Esophagus squamous epithelium (tissue), 5 donors: ENCODE measurements at places on chromosomes 6 and 20.

DNA sequence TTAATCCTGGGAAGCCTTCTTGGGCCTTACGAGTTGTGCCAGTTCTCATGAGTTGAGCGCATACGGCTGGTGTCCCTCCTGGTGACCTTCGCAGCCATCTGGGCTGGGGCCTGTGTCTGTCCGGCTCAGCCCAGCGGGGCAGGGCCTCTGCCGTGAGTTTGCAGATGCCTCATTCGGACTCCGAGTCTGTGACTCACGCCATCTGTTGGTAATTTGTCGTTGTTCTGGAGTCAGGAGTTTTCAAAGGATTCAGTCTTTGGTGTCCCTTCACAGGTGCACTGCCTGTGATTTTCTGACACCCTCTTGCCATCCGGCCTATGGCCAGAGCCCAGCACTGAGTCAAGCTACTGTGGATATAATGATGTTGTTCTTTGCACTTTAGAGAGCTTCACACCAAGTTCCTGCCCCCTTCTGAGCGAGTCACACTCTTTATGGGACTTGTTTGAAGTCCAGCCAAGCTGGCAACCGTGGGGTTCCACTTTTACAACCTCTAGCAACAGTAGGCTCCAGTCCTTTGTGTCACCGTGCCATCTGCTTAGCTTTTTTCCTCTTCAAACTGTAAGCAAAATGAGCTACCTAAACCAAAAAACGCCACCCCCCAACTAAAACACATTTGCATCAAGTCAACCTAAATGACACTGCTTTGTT lies 175.6 kb downstream of the AIG1 start:
- H3K27me3 ChIP-seq, result no peaks in the 10 kb centered on the region
- DNase-seq, result no peak
- H3K36me3 ChIP-seq, result no peaks in the 10 kb centered on the region
- no peak overlapping the region for H3K27ac ChIP-seq

DNA sequence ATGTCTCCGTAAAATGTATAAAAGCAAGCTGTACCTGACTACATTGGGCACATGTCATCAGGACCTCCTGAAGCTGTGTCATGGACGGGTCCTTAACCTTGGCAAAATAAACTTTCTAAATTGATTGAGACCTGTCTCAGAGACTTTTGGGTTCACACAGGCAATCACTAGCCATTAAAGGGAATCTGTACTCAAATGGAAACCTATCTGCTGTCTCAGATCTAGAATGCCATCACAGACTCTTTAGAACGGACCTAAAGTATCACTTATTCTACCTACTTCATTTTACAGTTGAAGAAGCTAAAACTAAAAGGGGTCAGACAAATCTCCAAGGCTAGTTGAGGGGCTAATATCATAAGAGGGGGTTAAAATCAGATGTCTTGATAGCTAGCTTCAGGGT lies 11.1 kb downstream of the SAMD3 start:
- H3K4me3 ChIP-seq, result no peak overlapping the region
- H3K27me3 ChIP-seq, result no peaks in the 10 kb centered on the region
- no peaks in the 10 kb centered on the region for H3K36me3 ChIP-seq
- no peak overlapping the region for H3K27ac ChIP-seq
- DNase-seq, result no peak

DNA sequence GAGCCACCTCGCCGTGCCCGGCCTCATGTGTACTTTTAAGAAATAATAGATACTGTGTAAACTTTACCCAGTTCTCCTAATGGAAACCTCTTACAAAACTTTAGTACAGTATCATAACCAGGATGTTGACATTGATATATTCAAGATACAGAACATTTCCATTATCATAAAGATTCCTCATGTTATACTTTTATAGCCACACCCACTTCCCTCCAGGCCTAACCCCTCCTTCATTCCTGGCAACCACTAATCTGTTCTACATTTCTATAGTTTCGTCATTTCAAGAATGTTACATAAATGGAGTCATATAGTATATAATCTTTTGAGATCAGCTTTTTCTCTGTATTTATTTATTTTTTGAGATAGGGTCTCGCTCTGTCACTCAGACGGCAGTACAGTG lies 52.6 kb upstream of the SALL4 start:
- no peaks in the 10 kb centered on the region for H3K36me3 ChIP-seq
- H3K4me1 ChIP-seq, result no peaks in the 10 kb centered on the region
- H3K27me3 ChIP-seq, result no peaks in the 10 kb centered on the region

DNA sequence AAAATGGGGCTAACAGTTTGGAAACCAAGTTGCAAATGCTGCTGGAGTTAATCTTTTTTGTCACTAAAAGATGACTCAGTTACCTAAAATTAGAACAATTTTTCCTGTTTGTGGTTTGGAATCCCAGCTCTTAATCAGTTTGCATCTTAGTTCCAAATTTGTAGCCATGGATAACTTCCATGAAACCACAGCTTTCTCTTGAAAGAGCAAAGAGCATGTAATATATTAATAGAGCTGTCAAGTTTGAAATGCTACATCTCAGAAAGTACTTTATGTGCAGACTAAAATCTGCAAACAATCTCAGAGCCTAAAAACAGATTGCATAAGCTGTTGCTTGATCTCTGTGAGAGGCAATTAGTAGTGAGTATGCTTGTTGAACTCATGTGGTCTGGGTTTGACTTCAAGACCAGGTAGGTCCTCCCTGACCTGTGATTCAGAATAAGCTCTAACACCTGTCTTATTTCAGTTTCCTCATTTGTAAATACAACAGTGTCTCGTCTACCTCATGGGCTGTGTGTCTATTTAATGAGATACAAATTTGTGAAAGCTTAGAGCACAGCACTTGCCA lies 23.5 kb downstream of the DHX35 start:
- no peak for DNase-seq
- peak overlapping the region; percentile 70 for H3K27ac ChIP-seq
- H3K4me3 ChIP-seq, result peak overlapping the region; percentile 25
- no peaks in the 10 kb centered on the region for H3K36me3 ChIP-seq
- H3K4me1 ChIP-seq, result peaks cover 41% of the 10 kb centered on the region
- no peaks in the 10 kb centered on the region for H3K27me3 ChIP-seq

- no peaks in the 10 kb centered on the region for H3K4me1 ChIP-seq
- DNase-seq, result no peak
- H3K4me3 ChIP-seq, result no peak overlapping the region
- no peak overlapping the region for H3K27ac ChIP-seq
- H3K27me3 ChIP-seq, result no peaks in the 10 kb centered on the region
- peaks cover 100% of the 10 kb centered on the region for H3K36me3 ChIP-seq
These were observed 23.6 kb downstream of the PGM3 start for GRCh38 chr6:83169511-83169910.

DNA sequence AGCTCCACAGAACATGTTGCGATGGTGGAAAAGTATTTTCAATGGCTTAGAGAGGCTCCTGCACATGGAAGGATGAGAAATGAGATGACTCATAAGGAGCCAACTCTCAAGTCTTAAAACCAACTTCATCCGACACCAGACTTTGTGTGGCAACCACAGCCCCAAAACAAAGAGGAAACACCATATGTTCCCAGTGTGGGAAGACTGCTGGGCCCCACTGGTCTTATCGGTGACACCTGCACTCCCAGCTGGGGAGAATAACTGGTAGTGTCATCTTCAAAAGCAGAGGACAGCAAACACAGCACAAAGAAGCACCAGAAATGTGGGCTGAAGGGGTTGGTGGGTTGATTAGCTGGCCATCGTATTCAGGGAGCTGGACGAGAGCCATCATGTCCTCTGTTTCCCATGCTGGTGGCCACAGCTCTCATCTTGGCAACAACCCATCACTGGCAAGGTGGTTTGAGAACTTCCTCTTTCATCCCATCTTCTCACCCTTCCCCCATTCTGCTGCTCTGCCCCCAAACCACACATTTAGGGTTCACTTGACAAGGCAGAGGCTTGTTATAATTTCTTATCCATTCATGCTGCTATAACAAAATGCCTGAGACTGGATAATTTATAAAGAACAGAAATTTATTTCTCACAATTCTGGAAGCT lies 46.0 kb upstream of the TASP1 start:
- no peaks in the 10 kb centered on the region for H3K27me3 ChIP-seq
- H3K4me3 ChIP-seq, result no peak overlapping the region
- no peaks in the 10 kb centered on the region for H3K36me3 ChIP-seq
- no peak for DNase-seq
- no peaks in the 10 kb centered on the region for H3K4me1 ChIP-seq
- no peak overlapping the region for H3K27ac ChIP-seq

GRCh38 chr6:132937466-132937906 lies 123.1 kb downstream of the RPS12 start:
- no peak overlapping the region for H3K4me3 ChIP-seq
- no peaks in the 10 kb centered on the region for H3K4me1 ChIP-seq
- no peak for DNase-seq
- no peak overlapping the region for H3K27ac ChIP-seq
- no peaks in the 10 kb centered on the region for H3K27me3 ChIP-seq
- no peaks in the 10 kb centered on the region for H3K36me3 ChIP-seq

DNA sequence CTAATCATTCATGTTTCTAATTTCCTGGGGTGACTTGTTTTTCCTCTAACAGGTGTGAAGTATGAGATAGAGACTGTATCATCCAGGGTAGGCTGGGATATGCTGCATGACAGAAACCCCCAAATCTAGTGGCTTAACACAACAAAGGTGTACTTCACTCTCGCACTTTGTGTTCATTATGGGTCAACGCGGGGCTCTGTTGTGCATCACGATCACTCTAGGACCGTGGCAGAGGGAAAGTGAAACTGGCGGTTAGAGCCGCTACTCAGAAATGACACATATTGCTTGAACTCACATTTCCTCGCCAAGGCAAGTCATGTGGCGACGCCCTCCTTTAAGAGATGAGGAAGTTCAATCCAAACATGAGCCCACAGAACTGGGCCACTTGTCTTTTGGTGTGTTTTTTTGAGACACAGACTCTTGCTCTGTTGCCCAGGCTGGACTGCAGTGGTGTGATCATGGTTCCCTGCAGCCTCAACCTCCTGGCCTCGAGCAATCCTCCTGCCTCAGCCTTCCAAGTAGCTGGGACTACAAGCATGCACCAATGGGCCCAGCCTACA lies 41.3 kb downstream of the PCNA start:
- no peaks in the 10 kb centered on the region for H3K36me3 ChIP-seq
- peaks cover 19% of the 10 kb centered on the region for H3K4me1 ChIP-seq
- peak overlapping the region; percentile 29 for H3K4me3 ChIP-seq
- DNase-seq, result peak; percentile 48
- H3K27me3 ChIP-seq, result no peaks in the 10 kb centered on the region

DNA sequence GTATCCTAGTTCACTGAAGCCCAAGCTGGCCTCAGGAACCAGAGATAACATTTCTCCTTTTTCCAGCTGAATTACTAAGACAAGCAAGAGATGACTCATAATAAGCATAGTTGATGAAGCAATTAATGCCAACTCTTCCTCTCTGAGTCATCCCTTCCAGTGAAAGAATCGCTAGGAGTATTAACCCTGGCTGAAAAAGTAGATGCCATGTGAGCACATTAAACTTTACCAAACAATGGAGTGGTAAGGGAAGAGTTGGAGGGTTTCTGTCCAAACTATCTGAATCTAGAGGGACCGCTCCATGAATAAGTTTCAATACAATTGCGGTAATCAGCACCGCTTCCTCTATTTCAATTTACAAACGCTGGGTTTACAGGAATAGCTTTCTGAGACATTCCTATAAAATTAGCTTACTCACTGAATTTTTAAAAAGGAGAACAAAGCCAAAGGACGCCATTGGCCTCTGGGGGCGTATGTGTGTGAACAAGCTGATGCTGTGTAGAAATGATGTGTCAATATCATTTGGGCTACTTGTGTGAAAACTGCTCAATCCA lies 48.3 kb downstream of the ATXN1 start:
- no peaks in the 10 kb centered on the region for H3K36me3 ChIP-seq
- peak overlapping the region; percentile 82 for H3K27ac ChIP-seq
- H3K27me3 ChIP-seq, result no peaks in the 10 kb centered on the region
